ENCODE measurements at places on chromosomes 12 and 14.
A peak's percentile ranks its signal among the peaks of the same experiment; 100 is the strongest.

- DNase-seq, result no peak
Observed at GRCh38 chr14:82855912-82856391, 1322.3 kb upstream of the SEL1L start.

DNA sequence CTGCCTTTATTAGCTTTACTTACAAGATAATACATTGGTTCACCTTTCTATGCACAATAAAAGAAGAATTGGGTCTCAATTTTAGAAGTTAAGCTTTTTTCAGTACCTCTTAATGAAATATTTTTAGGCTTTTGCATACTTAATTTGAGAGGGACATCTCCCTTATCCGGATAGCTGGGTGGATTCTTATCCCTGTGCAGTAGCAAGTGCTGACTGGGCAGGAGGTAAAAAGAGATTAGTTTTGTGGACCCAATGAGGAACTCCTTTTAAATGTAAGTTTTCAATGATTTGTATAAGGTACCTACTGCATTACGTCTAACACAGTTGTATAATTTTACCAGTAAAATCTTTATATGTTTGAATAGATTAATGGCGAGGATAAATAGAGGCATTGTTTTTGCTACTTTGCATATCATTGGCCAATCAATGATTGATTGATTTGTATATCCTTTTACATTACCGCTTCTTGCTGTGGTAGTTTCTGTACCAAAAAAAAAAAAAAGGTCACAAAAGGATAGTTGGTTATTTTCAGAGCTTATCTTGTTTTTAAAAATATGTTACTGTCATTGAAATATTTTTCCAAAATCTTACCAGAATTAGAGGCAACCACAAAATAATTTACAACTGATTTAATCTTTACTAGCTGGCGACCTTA lies 2.2 kb downstream of the CPSF6 start:
- DNase-seq, result no peak

GRCh38 chr14:76322594-76323220 lies 53.2 kb upstream of the ESRRB start:
- no peak for DNase-seq

DNA sequence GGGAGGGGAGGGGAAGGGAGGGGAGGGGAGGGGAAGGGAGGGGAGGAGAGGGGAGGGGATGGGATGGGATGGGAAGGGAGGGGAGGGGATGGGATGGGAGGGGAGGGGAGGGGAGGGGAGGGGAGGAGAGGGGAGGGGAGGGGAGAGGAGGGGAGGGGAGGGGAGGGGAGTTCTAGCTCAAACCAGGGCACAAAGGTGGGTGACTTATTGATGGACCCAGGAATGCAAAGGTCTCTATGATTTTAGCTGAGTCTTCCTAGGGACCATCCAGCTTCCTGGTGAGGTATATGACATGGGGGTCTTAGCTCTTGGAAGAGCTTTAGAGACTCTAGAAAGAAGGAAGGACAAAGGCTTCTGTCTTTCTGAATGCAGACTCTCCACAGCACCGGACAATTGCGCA lies 42.3 kb downstream of the ANO2 start:
- DNase-seq, result no peak

DNA sequence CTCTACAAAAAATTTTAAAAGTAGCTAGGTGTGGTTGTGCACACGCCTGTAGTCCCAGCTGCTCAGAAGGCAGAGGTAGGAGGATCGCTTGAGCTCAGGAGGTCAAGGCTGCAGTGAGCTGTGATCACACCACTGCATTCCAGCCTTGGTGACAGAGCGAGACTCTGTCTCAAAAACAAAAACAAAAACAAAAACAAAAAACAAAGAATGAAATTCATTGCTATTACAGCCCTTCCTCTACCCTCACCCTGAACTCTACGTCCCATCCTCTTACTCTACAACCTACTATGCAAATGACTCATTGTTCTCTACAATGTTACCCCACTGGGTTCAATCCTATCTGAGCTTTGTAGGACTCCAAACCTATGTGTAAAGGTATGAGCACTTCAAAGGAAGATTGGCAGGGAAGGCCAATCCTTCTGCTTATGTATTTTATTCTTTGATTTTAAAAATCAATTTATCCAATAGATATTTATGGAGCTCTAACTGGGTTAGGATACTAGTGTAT lies 39.3 kb downstream of the NINJ2 start:
- no peak for DNase-seq

DNA sequence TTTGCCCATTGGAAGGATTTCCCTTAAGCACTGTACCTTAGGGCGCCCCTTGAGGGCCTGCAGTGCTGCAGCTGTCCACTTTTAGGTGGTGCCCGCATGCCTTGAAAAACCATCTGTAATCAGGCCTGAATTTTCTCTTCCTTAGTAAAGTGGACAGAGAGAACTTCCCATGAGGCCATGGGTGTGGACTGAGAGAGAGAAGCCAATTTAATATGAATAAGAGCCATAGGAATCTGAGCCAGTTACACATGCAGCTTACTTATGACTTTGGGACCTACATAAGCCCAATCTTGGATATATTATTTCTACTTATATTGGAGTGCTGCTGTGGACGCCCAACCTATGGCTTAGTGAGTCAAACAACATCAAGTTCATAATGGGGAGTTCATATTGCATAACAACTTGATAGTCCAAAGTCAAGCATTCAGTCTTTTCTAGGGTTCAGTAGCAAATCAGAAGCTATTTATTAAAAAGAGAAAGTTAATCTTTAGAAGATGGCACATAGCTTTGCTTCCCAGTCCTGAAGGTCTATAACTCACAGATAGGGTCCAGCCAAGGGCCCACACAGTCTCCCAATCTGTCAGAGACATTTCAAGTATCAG lies 11.1 kb upstream of the ETV6 start:
- no peak for DNase-seq

DNA sequence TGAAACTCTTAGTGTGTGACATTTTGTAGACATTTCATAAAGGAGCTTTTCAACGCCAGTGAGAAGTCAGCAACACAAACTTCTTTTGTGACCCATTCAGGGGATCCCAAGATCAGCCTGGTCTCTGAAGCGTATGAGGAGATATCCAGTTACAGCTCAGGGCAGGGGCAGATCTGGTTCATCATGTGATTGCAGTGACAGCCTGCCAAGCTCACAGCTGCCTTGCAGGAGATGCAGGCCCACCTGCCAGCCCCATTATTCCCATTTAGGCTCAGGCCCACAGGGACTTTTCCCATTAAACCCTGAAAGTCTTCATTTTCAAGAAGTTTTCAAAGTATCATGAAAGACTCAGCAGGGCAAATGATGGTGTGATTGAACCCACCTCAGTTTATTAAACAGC lies 38.3 kb downstream of the SRGAP1 start:
- DNase-seq, result peak; percentile 61

GRCh38 chr14:54652188-54652587 lies 85.3 kb downstream of the SAMD4A start:
- no peak for DNase-seq

GRCh38 chr12:11904124-11904523 lies 166.6 kb upstream of the BCL2L14 start:
- peak; percentile 42 for DNase-seq

DNA sequence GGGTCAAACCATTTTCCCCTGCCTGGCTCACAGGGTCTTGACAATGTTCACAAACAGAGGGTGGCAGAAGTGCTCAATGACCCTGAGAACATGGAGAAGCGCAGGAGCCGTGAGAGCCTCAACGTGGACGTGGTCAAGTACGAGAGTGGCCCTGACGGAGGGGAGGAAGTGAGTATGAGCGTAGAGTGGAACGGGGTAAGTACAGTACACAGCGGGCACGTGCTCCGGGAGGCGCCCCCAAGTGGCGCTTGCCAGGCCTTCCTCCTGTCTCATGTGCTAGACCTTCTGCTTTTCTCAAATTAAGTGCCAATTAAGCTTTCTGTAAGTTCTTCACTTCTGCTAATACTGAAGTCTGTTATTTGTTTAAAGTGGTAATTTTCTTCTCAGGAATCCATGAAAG lies 35.9 kb downstream of the XRCC3 start:
- DNase-seq, result no peak

DNA sequence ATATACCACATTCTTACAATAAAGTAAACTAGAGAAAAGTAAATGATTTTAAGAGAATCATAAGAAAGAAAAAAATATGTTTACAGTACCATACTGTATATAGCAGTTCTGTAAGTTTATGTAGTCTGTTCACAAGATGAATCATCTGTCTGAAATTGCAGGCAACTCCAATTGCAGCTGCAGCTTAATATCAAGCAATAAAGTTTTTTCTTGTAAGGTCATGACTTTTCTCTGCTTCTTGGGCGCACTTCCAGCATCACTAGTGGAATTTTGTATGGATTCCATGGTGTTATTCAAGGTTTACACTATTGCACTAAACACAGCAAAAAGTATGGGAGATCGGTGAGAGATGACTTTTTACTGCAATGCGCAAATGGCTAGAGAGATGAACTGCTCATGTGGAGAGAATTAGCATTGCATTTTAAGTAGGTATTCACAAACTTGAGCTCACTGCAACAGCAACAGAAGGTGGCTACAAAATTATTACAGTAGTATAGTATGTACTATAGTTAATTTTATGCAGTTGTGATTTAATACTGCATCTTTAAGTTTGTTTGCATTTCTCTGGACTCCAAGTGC lies 445.4 kb upstream of the OR4E1 start:
- no peak for DNase-seq

GRCh38 chr12:110931315-110931728 lies 10.9 kb upstream of the MYL2 start:
- no peak for DNase-seq

DNA sequence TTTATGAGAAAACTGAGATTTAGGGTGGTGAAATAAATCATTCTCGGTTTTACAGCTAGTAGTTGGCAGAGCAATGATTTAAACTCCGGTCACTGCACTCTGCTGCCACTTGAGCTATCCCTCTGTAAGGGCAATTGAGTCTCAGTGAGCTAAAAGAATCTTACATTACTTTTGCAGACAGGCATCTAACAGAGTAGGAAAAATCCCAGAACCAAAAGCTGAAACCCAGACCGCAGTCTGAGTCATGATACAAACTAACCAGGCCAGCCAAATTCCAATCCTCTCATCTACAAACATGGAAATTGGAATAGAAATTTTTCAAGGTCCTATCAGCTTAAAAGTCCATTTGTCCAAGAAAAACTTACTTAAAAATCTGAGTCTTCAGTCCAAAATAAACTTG lies 73.7 kb downstream of the ANKS1B start:
- no peak for DNase-seq

- no peak for DNase-seq
Observed at GRCh38 chr12:41697161-41697560, 447.5 kb downstream of the GXYLT1 start.

Data from NCI-H510A (cell line).